Right ventricle myocardium superior (tissue), 1 donor: ENCODE measurements at places on chromosomes 6 and 20. TPM values are rescaled to one million over a fixed set of nuclear protein-coding genes. Genes with fewer than 3 reads are reported as not detected.

DNA sequence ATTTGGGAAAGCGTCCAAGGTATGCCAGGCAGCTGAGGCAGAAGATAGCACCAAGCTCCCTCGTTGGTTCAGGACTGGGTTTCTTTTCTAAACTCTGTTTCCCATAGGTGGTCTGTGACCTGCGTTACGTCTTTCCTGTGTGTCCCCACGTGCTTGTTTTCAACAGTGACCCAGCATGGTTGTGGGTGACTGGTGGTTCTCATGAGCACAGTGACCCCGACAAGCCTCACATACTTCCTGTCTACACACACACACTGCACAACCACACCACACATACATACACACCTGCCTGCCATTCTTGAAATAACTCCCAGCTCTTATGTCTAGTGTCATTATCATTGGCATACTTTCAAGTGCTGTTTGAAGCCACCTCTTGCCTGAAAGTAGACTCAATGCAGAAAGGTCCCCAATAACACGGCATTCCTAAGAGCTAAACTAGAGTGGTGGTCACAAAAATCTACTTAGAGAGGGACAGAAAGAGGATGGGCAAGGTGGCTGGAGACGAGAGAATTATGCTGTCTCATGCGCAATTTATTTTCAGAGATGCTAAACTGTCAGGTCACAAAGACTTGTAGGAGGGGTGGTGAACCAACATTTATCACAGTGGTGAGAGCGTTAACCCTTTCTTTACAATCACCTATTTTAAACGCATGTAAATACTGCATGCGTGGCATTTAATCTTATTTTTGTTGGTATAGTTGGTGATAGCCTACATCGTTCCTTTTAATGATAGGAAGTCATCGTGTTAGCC is 66.7 kb downstream of the GCNT2 start:
- DNase-seq, result no peak

- DNase-seq, result no peak
Observed at GRCh38 chr6:122696079-122696478, 83.4 kb upstream of the FABP7 start.

DNA sequence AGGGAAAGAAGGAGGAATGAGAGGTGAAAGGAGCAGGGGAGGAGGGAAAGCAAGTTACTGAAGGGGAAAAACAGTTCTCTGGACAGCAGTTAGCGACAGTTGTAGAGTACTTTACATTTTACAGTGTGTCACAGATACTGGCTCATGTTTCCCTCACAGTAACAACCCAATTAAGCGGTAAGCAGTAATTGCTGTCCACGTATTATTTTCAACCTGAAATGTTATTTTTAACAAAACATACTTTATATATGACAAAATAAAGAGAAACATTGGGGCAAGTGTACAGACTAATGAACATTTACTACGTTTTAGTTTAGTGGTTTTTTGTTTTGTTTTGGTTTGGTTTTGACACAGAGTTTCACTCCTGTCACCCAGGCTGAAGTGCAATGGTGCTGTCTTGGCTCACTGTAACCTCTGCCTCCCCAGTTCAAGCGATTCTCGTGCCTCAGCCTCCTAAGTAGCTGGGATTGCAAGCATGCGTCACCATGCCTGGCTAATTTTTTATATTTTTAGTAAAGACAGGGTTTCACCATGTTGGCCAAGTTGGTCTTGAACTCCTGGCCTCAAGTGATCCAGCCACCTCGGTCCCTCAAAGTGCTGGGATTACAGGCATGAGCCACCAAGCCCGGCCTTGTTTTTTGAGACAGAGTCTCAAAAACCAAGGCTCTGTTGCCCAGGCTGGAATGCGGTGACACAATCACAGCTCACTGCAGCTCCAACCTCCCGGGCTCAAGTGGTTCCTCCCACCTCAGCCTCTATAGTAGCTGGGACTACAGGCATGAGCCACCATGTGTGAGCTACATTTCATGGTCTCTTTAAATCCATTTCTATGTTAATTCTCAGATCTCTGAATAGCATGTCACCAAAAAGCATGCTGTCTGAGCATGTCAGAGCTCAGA is 22.6 kb upstream of the BTN3A2 start:
- DNase-seq, result no peak

GRCh38 chr6:53805725-53806124 is 10.9 kb downstream of the LRRC1 start:
- no peak for DNase-seq

GRCh38 chr6:135853227-135853626 is 1.7 kb downstream of the PDE7B start:
- no peak for DNase-seq

DNA sequence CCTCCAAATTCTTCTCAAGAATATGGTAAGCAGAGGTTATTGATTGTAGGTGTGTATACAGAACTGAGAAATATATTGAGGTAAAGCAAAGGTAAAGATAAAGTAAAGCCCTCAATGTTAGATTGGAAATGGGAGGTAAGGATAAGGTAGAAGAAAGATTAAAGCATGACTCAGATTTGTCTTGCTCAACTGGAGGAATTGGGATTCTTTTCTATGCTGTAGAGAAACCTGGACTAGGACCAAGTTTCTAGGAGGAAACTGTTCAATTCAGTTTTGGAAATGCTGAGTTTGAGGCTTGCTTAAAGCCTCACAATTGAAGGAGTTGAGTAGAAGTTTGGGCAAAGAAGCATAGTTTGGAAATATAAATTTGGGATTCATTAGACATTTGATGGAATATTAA is 634.0 kb upstream of the PTCHD4 start:
- no peak for DNase-seq

- DNase-seq, result no peak
Observed at GRCh38 chr20:6501061-6501460, 266.4 kb upstream of the BMP2 start.

GRCh38 chr20:4153661-4154238 is 138.4 kb upstream of the RNF24 start:
- no peak for DNase-seq

DNA sequence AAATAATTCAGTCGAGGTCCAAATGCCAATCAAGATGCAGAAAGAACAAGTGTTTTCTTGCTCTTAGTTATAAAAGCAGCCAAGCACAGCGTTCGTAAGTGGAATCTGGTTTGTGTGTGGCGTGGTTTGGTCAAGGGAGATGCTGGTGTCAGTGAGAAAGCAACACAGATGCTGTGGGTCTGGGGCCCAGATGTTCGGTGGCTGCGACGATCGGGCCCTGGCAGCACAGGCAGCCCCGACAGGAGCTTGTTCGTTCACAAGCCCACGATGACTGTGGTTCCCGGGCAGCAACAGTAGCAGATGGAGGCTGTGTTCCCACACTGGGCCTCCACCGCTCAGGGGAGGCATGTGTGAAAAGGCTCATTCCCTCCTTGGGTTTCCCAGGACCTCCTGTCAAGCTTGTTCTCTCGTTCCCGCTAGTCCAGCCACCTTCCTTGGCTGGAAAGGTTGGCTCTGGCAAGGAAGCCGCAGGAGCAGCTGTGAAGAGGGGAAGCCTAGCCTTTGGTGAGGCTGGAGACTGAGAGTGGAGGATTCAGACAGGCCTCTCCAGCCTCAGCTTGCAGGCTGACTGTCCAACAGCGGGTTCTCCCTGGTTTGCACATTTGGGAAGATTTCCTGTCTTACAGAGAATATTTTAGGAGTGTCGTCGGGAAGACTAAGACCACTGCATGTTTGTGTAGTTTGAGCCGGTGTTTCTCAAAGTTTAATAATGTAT is 304.7 kb downstream of the QKI start:
- no peak for DNase-seq

- DNase-seq, result no peak
Observed at GRCh38 chr6:69181964-69182363, 546.9 kb downstream of the ADGRB3 start.

DNA sequence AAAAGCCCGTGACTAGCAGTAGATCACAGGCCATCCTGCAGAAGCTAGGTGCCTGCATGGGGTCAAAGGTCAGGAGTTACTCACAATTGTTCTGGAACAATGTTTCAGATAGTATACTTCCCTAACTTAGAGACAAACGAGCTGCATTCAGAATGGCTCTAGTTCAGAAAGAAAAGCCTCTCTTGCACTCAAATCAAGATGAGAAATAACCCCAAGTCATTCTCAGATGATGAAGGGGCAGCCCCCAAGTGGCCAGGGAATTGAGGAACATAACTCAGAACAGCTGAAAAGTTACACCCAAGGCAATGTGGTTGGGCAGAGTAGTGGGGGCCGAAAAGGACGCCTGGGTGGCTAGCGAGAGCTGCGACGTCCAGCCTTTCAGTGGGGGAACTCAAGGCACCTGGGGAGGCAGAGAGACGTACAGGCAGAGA is 27.8 kb downstream of the FYN start:
- DNase-seq, result no peak

DNA sequence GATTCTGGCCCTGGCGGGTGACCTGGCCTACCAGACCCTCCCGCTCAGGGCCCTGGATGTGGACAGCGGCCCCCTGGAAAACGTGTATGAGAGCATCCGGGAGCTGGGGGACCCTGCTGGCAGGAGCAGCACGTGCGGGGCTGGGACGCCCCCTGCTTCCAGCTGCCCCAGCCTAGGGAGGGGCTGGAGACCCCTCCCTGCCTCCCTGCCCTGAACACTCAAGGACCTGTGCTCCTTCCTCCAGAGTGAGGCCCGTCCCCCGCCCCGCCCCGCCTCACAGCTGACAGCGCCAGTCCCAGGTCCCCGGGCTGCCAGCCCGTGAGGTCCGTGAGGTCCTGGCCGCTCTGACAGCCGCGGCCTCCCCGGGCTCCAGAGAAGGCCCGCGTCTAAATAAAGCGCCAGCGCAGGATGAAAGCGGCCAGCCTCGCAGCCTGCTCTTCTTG is 868 bp upstream of the SLC2A4RG start:
- peak; percentile 84 for DNase-seq

SLC13A3 gene
- 0.30 TPM for total RNA-seq

GNMT gene
- total RNA-seq, result 2.3 TPM

PXMP4 gene
- 11.7 TPM for total RNA-seq

PTGIS gene
- total RNA-seq, result 26.9 TPM

SNAP25 gene
- not detected for total RNA-seq

TTK gene
- 0.32 TPM for total RNA-seq
